ENCODE measurements at places on chromosomes 1 and 21. TPM values are rescaled to one million over a fixed set of nuclear protein-coding genes. Genes with fewer than 3 reads are reported as not detected.

DNA sequence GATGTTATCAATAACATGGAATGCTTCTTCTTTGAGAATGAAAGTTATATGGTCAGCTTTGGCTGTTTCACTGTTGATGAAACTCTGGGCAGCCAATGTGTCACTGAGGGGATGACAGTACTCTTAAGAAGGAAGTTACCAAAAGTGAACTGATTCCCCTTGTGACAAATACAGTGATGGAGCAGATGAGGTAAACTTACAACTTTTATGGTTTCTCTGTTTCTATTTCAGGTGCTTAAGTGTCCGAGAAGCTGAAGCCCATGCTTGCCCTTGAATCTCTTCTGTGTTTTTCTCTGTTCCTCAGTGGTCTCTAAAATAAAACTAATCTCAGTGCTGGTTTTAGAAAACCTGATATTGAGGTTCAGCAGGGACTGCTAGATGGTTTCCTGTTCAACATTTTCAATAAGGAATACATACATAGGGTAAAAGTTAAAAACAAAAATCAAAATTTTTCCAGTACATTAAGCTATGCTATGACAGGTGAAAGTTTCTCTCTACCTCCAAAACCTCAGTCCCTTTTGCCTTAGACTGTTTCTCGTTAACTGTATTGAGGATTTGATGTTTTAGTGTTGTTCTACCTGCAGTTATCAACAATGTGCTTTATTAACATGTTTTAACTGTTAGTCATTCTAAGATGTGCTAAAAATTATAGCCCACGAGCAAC, 454.4 kb upstream of the ADGRL4 start:
- no peak for DNase-seq
- no peak overlapping the region for H3K4me3 ChIP-seq
- H3K27ac ChIP-seq = no peak overlapping the region
- no peaks in the 10 kb centered on the region for H3K4me1 ChIP-seq
- no peaks in the 10 kb centered on the region for H3K36me3 ChIP-seq

The PGLYRP4 gene
- polyA plus RNA-seq = not detected

The VHLL gene
- polyA plus RNA-seq = not detected

- peaks cover 40% of the 10 kb centered on the region for H3K4me1 ChIP-seq
- H3K4me3 ChIP-seq = no peak overlapping the region
- no peaks in the 10 kb centered on the region for H3K27me3 ChIP-seq
- no peak overlapping the region for H3K27ac ChIP-seq
- H3K36me3 ChIP-seq = no peaks in the 10 kb centered on the region
Observed at GRCh38 chr1:234699795-234700665, 90.1 kb upstream of the IRF2BP2 start.
